ENCODE measurements at places on chromosomes 13 and 19.

GRCh38 chr19:17323964-17324332 is 10.7 kb downstream of the ANO8 start:
- peak; percentile 24 for DNase-seq

DNA sequence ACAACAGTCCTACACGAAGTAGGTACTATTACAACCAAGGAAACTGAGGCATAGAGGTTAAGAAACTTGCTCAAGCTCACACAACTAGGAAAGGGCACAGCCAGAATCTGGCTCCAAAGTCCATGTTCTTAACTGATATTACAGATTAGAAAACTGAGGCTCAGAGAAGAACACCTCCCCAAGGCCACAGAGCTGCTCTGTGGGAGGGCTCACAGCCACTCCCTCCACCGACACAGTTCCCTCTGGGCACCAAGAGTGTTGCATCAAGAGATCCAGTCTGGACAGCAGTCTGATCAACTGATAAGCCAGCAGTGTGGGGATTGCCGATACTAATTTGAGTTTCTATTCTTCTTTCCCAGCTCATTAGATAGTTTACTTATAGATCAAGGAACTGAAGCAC is 29.5 kb downstream of the SLC15A1 start:
- DNase-seq, result no peak

DNA sequence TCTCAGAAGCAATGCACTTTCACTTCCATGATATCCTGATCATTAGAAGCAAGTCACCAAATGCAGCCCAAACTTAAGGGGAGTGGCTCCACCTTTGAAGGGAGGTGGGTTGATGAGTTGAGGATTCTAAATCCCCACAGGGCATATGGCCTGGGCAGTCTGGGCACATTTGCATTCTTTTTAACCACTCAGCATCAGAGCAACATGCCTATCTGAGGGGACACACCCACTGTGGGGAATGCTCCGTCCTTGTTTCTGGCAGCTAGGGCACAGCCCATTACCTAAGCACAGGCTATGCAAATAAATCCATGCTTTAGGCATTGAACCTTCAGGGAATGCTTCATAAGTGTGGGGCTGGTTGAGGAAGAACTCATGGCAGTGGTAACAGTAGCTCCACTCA is 12.3 kb upstream of the SACS start:
- DNase-seq, result no peak

GRCh38 chr13:94596575-94596971 is 621 bp upstream of the TGDS start:
- DNase-seq, result no peak

- DNase-seq, result no peak
Measured at GRCh38 chr19:49107625-49108459, 6.3 kb upstream of the LIN7B start.

GRCh38 chr13:27211771-27212364 is 39.5 kb upstream of the RPL21 start:
- no peak for DNase-seq

DNA sequence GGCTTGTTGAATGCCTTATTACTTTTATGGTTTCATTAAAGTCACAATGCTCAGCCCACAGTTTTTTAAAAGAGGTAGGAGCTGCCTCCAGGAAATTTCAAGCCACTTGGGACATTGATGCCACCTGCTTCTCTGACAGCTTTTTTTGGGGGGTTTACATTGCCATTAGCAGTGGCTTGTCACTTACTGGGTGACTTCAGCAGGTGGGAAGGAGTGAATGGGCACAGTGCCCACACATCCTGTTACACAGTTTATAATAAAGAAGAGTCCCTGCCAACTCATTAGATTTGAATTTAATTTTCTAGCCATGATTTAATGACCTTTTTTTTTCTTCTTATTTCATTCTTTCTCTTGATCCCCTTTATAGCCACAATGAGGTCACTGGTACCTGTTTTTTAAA is 61.0 kb downstream of the NHLRC3 start:
- DNase-seq, result no peak

GRCh38 chr13:88802886-88803285 is 1131.7 kb downstream of the SLITRK5 start:
- DNase-seq, result no peak

DNA sequence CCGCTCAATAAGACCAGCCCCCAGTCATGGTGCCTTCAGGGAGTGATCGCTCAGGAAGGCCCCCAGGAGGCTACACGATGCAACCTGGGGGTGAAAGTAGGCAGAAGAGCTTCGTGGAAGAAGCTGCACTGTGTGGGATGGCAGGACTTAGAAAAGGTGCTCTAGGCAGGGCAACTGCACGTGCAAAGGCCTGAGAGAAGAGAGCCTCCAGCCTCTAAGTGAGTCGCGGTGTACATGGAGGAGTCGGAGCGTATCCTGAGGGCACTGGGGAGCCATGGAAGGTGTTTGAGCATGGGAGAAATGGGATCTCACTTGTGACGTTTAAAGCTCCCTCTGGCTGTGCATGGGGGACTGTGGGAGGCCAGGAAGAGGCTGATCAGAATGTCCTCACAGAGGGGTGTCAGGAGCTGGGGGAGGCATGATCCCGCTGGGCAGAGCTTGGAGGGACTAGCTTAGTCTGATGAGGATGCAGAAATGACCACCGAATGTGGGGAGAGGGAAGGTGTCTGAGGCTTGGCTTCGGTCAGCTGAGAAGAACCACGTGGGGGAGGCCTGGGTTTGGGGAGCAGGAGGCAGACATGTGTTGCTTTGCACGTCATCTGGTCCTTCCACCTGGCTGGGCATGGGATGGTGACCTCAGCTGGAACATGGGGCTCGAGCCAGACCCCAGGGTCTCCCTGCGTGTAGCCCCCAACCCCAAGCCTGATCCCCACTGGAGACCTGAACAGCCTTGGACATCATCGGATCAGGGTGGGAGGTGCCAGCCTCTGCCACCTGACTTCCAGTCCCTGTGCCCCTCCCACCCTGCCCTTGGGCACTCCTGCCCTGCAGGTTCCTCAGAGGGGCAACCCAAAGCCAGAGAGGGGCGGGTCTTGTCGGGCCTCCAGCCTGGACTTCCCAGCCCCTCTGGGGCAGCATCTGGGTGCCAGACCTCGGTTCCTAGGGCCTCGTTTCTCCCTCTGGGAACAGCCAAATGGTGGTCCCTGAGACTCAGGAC is 1.1 kb downstream of the APC2 start:
- no peak for DNase-seq

DNA sequence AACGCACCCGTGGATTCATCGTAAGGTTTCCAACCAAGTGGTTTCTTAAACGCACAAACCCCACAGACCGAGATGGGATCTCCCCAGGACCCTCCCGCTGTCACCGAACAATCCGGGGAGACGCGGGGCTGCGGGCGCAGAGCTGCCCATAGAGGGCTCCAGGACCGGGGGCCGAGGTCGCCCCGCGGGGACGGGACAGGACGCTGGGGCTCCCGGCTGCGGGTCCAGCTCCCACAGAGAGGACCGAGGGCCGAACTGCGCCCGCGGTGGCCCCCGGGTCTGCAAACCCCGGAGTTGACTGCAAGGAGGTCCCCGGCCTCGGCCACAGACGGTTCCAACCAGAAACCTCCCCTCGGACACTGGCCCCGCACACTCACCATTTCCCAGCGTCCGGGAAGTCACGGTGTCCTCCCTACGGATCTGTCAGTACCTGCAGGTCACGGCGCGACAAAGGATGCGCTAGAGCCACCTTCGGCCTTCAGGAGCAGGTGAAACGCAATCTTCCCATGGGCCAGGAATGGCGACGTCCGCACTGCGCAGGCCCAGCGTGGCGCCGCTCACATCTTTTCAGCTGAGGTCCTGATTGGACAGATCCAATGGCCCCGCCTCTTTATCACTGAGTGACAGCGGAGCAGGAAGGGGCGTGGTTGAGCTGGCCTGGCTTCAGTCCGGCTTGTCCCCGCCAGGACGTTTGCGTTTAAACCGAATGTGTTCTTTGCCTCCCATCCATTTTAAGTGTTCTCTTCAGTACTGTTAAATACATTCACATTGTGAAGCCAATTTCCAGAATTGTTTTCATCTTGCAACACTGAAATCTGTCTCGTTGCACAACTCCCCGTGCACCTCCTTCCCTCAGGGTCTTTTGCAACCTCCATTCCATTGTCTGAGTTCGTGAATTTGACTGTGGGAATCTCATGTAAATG is at the start of gene ZNF14:
TSS of gene ZNF14 (minus strand) at position 534 of the 923 bp plus-strand sequence. CDS start at position 380, 154 bp downstream.
- DNase-seq, result peak; percentile 97

DNA sequence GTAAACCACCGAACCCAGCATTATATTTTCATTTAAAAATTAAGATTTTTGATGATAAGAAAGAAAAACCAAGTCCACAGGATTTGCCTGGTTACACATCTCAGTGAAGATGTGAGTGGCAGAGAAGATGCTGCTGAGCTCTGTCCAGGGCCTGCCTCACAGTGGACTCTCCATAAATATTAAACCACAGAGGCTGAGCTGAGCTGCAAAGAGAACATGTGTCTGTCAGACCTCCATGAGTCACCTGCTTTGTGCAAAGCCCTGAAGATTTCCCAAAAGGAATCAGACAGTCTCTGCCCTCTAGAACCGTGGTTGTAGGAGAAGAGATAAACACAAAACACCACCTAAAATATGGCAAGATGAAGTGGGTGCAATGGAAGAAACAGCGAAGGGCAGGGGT is 127.2 kb upstream of the TSC22D1 start:
- DNase-seq, result no peak

DNA sequence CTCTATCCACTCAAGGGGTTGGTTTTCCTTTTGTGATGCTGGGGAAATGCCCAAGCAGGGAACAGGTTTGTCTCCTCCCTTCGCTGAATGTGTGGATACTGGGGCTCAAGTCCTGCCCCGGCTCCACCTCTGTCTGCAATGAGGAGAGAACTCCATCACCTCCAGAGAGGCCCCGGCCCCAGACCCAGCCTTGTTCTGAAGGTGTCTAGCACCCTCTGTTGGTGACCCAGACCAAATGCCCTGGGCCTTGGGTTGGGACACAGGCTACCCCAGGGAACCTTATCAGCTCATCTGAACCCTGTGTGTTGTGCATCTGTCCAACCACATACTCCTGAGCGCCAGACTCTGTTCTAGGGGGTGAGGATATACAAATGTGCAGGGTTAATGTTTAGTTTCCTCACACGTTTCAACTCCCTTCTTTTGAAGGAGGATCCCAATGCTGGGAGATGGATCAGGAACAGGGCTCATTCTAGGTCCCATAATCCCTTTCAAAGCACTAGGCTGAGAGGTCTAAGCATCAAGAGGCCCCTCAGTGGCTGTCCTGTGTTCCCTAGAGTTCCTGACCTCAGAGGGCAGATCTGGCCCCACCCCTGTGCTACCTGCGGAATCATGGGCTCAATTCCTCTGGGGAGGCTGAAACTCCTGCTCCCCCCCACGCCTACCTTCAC is 112.5 kb upstream of the SLC7A1 start:
- peak; percentile 65 for DNase-seq

DNA sequence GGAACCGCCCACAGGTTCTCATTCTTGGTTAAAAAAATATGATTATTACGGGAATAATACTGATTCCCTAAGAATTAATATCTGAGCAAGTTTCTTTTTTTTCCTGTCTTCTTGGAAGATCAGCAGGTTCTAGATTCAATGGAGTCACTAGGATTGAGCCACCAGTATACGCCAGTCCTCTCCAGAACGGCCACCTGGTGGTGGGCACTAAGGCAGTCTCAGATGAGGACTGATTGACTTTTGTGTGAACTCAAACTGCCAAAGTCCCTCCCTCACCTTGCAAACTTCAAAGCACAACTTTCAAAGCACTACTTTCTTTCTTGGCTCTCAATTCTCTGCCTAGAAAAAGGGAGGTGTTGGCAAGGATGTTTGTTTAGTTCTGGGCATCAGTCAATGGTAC is 33.3 kb upstream of the ALOX5AP start:
- DNase-seq, result no peak

DNA sequence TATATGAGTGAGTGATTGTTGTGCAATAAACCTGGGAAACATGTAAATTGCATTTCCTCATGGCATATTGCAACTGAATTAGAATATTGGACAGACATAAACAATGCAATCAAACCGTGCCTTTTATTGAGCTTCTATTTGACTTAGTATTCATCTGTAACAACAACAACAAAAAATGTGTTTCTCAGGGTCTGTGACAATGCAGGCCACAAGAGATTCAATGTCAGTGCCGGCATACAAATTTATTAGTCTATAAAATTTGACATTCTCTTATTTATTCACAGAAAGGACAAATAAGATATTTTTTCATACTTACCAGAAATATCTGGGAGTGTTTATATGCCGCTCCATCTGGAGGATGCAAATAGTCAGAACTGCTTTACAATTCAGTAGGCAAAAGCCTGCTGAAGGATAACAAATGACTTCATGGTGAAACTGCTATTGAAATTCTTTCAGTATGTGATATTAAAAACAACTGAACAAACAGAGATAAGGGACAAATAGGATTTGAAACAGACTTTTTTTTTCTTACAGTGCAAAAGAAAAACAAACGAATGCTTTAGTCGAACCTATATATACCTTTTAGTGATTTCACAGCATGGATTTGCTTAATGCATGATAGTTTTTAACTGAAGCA is 77.2 kb downstream of the DACH1 start:
- no peak for DNase-seq

DNA sequence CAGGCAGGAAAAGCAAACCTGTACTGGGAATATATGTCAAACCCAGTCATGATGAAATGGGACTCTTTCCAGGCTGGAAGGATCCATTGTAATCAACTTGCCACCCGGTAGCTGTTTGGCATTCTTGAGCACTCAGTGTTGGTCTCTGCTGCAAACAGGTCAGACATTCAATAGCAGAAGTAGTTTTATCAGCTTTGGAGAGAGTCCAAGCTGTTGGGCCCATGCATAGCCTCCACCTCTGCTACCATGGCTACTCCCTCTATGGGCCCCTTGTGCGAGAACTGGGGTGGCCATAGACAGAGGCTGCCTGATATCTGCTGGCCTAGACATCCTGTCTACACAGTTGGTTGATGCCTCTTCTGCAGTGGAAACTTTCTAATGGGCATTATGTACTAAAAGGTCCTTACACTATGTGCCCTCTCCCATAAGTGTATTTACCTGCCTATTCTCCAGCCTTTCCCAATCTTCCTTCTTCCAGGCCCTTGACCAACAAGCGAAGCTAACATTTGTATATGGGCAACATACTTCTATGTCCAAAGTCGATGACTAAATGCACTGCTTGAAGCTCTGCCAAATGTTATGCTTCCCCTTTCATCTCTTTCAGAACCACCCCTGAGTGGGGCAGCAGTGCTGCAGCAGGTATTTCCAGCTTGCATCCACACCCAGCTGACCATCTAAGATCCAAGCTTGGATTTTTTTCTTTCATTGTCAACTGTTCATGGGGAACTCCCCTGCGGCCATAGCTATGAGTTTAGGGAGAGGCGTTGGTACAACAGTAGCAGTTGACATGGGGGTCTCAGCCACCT is 5.3 kb upstream of the RNF6 start:
- no peak for DNase-seq

GRCh38 chr13:52405767-52406494 is at the start of gene THSD1:
THSD1 (minus strand) TSS chr13:52406172; CDS start chr13:52402600, 3,572 bp downstream.
- peak; percentile 37 for DNase-seq

GRCh38 chr19:46195104-46195503 is 34.4 kb upstream of the IGFL1 start:
- no peak for DNase-seq

GRCh38 chr13:27556109-27556508 is 64.2 kb downstream of the LNX2 start:
- no peak for DNase-seq

- DNase-seq, result no peak
Measured at GRCh38 chr13:110463871-110464510, 97.5 kb downstream of the RAB20 start.

- DNase-seq, result no peak
Measured at GRCh38 chr13:101325423-101325822, 90.9 kb downstream of the NALCN start.

- no peak for DNase-seq
Measured at GRCh38 chr13:19561585-19561984, 253 bp upstream of the TPTE2 start.

- no peak for DNase-seq
Measured at GRCh38 chr13:31248965-31249539, 49.3 kb downstream of the B3GLCT start.
